ENCODE measurements at places on chromosomes 3 and 15.

DNA sequence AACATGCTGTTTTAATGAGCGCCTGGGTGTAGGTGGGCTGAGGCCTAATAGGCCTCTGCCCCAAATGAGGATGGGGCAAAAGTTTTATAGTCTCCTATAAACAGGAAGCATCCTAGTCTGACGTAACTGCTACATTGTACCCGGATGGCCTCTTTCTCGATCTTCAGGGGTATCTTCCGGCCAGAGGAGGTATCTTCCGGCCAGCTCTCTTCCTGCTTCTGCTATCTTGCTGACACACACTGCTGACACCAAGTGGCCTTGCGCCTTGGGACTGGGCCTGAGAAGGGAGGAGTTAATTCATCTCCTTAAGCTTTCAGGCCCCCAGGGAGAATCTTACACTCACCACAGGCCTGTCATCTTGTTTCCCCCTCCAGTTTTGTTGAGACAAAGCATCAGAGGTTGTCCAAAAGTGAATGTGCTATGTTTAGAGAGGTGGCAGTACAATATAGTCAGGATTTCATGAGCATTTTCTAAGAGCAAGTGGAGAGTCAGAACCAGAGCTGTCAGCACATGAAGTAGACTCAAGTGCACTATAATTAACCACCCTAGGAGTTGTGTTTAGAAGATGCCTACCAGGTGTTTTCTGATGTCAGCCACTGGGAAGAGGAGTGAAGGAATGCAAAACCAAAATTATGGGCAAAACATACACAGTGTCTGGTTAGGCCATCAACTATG is 15.6 kb upstream of the IGSF10 start:
- no peak for DNase-seq

GRCh38 chr3:46895204-46895660 is 17.7 kb downstream of the PTH1R start:
- peak; percentile 23 for DNase-seq

GRCh38 chr3:42205800-42206514 is 60.0 kb downstream of the CCK start:
- DNase-seq: no peak

GRCh38 chr3:112709911-112710310 is 69.0 kb upstream of the CCDC80 start:
- DNase-seq: no peak

- DNase-seq: peak; percentile 85
Measured at GRCh38 chr3:138834596-138835396, at the start of gene PIK3CB. Gene PIK3CB (minus strand): TSS chr3:138834928. CDS start chr3:138759343, 75,585 bp downstream.

GRCh38 chr15:53331328-53332190 is 427.9 kb downstream of the WDR72 start:
- DNase-seq: no peak

- DNase-seq: peak; percentile 66
Measured at GRCh38 chr3:185976977-185977678, 39.3 kb upstream of the TRA2B start.

- no peak for DNase-seq
Measured at GRCh38 chr3:144444546-144444945, 472.9 kb downstream of the DIPK2A start.

DNA sequence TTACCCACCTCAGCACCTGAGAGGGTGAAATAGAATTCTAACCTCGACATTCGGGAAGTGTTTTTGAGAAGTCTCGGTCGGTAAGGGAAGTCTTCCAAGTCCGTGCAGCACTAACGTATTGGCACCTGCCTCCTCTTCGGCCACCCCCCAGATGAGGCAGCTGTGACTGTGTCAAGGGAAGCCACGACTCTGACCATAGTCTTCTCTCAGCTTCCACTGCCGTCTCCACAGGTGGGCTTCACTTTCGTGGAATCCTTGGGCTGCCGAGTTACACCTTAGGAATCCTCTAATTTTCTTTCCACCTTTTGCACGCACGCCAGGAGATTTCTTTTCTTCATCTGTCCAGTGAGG is 775 bp downstream of the CCNDBP1 start:
- DNase-seq: no peak
